NCI-H446 (cell line): ENCODE measurements at places on chromosomes 5 and 9.

- DNase-seq, result no peak
These were observed 255.8 kb downstream of the ROR2 start for GRCh38 chr9:91694081-91694870.

DNA sequence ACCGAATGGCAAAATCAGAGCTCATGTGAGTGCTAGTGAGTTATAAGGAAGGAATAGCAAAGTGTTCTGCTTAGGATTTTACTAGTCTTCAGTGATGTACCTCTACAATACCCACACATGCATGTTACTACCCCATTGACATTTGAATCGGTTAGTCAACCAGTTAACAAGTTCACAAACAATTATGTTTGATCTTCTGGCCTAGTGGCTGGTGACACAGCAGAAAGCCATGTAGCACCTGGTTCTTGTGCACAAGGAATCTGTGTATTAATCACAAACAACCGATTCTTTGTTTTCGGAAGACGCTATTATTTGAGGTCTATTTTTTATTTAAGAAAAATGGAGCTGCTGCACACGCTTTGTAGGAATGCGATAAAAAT, 41.9 kb downstream of the NTRK2 start:
- no peak for DNase-seq

DNA sequence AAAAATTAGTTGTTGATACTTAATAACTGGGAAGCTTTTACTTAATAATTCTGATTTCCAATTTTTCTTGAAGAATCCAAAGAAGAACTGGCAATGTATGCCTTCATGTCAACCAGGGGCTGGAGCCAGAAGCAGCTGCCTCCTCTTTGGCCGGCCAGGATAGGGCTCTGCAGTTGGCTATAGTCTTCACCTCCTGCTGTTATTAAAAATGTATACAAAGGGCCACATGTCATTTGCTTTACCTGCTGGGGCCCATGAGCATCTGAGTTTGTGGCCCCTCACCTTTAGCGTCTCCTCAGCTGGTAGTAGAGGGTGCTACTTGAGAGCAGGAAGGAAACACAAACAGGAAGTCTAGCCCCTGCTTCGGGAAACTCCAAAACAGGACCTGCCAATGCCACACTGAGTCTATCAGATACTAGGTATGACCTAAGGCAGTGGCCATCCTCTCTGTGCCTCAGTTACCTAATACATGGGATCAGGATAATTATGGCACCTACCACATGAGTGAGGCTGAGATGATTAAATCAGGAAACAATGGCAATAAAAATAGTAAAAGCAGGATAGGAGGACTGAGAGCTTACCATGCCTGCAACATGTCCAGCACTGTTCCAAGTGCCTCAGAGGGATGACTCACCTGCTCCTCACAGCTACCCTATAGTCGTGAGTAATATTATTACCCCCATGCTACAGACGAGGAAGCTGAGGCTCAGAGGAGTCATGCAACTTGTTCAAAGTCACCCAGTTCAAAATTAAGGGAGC, 21.3 kb downstream of the CCDC69 start:
- no peak for DNase-seq

- DNase-seq, result no peak
These were observed 174.0 kb downstream of the NR3C1 start for GRCh38 chr5:143229426-143229895.

- DNase-seq, result no peak
These were observed 321.7 kb downstream of the MLLT3 start for GRCh38 chr9:20300430-20301115.

DNA sequence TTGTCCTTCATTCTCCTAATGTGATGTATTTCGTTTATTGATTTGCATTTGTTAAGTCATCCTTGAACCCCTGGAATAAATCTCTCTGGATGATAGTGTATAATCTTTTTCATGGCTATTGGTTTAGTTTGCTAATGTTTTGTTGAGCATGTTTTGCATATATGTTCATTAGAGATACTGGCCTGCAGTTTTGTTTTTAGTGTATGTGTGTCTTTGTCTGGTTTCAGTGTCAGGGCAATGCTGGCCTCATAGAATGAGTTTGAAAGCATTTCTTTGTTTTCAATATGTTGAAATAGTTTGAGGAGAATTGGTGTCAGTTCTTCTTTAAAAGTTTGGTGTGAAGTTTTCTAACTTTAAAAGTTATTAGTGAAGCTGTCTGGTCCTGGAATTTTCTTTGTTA, 149.6 kb upstream of the ATP10B start:
- no peak for DNase-seq

DNA sequence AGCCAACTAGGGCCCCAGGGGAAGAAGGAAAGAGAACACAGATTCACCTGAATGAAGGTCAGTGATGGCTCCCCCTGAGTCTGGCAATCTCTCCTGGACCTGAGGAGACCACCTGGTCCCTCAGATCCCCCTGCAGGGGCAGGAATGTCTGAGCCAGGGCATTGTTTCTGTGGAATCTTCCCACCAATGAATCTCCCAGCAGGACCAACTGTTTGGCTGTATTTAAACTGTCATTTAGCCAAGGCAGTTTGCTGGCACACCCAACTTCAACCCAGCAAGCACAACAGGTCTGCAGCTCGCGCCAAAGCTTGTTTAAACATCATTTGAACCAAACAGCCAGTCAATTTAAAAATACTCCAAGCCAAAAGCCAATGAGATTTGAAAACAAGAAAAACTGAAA, 92.6 kb downstream of the SH3TC2 start:
- DNase-seq, result peak; percentile 52

GRCh38 chr5:65326922-65327321, 154.8 kb downstream of the ADAMTS6 start:
- no peak for DNase-seq

GRCh38 chr5:131534974-131535373, 100.1 kb downstream of the RAPGEF6 start:
- DNase-seq, result peak; percentile 78

- DNase-seq, result no peak
These were observed 24.2 kb upstream of the MACIR start for GRCh38 chr5:103234239-103234975.

DNA sequence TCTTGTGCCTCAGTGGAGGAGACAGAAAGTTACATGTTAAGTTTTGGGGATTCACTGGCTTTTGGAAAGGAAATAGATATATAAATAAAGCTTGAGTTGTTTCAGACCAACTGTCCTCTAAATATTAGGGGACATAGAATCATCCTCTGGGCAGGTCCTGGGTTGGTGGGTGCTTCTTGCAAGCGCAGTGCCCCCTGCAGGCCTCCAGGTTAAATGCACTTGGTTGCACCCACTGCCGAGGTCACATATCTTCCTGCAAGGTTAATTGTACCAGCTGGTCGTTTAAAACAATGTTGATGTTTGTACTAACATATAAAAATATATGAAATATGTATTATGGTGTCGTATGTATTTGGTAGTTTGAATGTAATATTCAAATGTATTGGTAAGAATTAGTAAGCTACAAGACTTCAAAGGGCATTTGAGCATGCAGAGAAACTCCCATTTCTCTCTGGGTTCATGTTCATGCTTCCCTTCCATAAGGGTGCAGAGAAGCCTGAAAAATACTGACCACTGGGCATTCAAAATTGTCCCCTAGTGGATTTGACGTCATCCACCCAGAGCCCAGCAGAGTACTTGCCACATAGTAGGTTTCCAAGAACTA, 87.0 kb downstream of the ZNF618 start:
- no peak for DNase-seq

GRCh38 chr9:93612796-93613154, 36.4 kb downstream of the PHF2 start:
- no peak for DNase-seq

DNA sequence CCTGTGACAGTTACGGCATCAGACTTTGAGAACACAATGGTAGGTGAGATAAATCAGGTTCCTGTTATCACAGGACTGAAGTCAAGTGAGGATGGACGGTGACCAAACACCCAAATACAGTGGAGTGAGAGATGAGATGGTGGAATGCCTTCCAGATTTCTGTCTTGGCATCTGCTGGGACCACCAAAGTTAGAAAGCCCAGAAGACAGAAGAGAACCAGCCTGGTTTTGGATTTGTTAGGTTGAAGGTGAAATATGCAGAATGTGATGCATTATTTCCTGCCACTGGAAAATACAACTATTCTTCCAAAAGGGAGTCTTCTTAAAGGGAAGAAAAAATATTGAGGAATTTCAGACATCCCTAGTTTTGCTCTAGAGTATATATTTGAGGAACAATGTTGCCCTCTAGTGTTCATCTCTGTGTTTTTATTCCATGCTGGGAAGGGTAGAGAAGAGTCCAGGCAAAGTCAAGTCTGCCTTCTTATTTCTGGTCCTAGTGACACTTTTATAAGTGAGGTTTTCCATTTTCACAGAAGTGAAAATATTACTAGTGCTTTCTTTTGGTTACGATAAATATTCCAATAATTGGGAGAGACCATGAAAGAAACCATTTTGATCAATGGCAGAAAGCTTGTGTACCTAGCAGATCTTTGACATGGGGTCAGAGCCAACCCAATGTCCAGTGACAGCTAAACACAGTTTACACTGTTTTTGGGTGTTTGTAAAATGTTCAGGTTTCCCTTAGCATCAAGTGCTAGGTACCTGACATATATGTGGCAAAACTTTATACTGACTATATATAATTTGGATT, 142.3 kb upstream of the ANKH start:
- DNase-seq, result peak; percentile 69

DNA sequence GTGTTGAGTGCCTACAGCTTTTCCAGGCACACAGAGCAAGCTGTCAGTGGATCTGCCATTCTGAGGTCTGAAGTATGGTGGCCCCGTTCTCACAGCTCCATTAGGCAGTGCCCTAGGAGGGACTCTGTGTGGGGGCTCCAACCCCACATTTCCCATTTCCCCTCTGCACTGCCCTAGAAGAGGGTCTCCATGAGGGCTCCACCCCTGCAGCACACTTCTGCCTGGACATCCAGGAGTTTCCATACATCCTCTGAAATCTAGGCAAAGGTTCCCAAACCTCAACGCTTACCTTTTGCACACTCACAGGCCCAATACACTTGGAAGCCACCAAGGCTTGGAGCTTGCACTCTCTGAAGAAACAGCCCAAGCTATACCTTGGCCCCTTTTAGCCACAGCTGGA, 131.3 kb downstream of the DEPDC1B start:
- no peak for DNase-seq

DNA sequence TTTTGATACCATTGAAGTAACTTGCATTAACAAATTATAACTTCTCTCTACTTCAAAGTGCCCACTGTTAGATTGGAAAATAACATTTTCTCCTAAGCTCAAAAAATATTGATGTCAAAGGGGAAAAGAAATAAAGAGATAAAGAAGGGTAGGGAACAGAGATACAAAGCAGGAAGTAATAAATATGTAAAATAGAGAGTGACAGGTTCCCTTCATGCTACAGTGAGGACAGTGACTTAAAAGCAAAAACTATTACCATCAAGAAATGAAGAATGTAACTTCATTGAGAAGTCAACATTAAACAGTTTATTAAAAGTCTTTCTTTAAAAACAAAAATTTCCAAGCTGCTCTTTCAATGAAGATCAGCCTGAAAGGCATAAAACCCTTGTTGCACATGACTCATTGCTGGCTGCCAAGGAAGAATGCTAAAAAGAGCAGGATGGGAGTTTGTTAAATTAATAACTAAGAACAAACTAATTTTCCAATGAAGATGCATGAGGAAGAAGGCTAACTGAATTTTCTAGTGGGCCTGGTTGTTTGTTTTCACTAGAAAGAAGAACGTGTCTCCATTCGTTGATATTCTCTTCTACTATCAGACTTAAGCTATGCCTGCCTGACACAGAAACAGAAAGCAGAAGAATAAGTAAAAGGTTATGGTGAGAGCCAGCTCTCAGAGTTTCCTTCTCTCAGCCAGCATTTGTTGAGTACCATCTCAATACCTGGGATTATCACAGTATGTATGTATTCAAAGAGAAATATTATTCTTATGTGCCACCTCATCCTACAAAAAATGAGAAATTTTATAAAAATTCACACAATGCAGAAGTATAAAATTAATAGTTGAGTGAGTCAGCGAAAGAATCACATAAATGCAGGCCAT, 197.8 kb upstream of the NREP start:
- no peak for DNase-seq

GRCh38 chr9:72377041-72377440, 12.0 kb upstream of the ZFAND5 start:
- no peak for DNase-seq

GRCh38 chr9:114212826-114213225, 57.5 kb downstream of the COL27A1 start:
- no peak for DNase-seq

- DNase-seq, result peak; percentile 49
These were observed 17.3 kb upstream of the EXOC3 start for GRCh38 chr5:425714-426113.

DNA sequence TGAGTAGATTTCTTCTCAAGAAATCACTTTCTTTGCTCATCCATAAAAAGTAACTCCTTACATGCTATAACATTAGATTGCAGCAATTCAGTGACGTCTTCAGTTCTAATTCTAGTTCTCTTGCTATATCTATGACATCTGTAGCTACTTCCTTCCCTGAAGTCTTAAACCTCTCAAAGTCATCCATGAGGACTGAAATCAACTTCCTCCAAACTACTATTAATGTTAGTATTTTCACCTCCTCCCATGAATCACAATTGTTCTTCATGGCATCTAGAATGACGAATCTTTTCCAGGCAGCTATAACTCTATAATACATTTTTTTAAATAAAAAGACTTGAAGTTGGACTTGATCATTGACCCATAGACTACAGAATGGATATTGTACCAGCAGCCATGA, 46.2 kb upstream of the PRRC1 start:
- DNase-seq, result no peak

GRCh38 chr5:62314213-62314830, 8.3 kb downstream of the KIF2A start:
- DNase-seq, result no peak

DNA sequence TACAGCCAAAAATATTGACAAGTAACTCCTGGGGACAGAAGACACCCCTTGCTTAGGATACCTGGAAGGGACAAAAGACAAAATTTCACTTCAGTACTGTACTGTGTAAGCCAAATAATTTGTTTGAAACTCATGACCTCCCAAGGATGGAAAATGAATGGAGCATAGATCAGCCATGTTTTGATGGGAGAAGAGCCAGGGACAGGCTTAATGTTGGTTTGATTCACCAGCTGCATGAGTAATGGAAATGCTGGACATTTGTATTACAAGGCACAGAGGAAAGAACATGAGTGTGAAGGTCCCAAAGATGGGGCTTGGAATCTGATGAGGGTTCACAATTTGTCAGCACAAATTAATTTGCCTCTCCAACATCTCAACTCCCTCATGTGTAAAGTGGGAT, 122.8 kb downstream of the ENC1 start:
- no peak for DNase-seq

DNA sequence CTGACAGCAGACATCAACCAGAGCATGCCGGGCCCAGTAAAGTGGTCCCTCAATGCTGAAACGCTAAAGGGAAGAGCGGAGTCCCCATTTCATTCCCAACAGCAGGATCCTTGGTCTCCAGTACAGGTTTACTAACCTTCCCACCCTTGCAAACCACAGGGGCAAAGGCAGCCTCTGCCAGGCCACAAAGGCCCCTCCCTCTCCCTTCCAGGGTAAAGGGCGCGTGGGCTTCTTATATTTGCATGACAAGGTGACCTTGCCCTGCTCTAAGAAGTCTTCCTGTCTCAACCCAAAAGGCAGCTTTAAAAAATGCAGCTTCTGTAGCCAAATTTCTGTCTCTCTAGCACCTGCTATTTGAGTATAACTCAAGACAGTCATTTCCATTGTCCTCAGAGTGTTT, 131.5 kb upstream of the PTCH1 start:
- no peak for DNase-seq
